RWPE1 (cell line): ENCODE measurements at places on chromosomes 7 and 10.
A peak's percentile ranks its signal among the peaks of the same experiment; 100 is the strongest.

- no peak for DNase-seq
These were observed 254.9 kb downstream of the PLXNA4 start for GRCh38 chr7:132321387-132321786.

DNA sequence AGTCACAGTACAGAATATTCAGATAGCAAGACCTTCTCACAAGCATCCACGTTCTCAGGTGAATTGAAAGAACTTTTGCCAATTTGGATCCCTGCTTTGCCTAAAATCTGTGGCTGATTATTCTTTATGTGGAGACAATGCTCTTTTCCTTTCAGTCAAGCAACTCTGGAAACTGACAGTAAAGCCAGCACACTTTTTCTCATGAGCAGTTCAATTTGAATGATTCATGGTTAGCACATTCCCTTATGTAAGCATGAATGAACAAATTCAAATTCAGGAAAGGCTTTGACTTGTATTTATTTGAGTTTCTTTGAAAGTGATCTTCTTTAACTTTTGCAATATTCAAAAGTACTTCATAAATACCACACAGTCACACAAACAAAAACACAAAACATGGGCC lies 57.6 kb downstream of the MEOX2 start:
- DNase-seq, result no peak

DNA sequence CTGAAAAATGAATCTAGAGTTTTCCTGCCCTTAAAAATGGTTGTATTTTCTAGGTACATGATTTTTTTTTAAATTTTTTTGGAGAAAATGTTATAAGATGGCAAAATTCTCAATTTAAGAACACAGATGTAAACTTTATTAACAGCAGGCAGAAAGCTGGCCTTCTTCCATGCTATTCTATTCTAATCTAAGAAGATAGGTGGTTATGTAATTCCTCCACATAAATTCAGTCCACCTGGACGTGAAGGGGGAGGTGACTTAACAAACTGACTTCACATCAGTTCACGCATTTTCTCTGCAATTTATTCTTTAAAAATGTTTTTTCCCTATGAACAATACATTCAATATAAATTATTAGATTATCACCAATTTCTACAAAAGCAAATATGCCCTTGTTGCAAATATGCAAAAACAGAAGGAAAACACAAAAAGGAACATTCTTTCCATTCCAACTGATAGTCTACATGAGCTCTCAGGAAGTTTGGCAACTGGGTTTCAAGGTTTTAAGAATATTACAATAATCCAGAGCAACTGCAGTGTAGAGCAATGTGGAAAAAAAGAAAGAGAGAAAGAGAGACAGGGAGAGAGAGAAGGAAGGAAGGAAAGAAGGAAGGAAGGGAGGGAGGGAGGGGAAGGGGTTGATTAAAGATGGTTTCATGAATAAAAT lies 76.8 kb downstream of the HIBADH start:
- DNase-seq, result no peak

GRCh38 chr7:16564023-16564380 lies 37.4 kb downstream of the LRRC72 start:
- no peak for DNase-seq

DNA sequence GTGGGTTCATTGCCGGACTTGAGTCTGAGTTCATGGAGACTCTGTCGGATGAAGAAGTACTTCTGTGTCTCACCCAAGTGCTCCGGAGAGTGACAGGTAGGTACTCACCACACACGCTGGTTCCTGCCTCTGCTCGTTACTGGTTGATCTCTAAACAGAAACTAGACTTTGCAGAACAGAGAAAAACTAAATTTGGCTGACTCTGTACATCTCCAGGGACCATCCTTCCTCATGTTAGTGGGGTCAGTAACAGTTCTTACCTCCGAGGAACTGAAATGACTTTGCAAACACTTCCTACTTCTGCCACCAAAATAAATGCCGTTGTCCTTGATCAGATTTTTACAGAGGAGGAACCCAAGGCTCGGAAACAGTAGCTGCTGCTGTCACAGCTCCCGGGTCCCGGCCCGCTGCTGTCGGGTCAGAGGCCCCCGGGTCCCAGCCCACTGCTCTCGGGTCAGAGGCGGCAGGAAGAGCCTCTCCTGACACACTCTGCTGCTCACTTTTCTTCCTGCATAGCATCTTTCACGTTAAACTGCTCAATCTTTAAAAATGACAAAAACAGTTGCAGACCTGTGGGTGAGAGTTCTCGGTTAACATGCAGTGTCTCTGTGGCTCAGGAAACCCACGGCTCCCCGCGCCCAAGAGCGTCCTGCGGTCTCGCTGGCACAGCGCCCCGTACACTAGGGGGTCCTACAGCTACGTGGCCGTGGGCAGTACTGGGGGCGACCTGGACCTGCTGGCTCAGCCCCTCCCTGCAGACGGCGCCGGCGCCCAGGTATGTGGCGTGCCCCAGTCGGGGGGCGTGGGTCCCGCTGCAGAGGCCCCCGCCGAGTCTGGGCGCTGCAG lies 4.8 kb upstream of the MTG1 start:
- DNase-seq, result no peak

- DNase-seq, result no peak
These were observed 9.0 kb upstream of the VIM start for GRCh38 chr10:17219024-17219423.

DNA sequence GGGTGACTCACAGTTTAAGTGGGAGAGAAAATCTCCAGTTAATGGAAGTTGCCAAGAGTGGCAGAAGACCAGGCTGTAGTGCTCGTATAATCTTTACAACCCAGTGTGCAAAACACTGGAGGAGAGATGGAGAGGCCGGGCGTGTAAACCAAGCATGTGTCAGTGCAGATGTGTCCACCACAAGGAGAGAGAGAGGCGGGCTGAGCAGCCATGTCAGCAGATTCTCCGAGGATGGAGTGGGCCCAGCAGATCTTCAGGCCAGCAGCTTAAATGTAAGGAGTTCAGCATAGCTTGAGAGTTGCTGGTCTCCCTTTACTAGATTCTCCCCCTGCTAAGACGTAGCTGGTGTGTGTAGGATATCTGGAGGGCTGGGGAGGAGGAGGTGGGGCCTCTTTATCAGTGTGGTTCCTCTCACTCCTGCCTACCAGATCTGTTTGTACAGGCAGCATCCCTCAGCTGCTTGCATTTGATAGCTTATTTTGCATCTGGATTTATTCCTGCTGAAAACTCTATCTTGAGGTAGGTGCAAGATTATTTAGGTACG lies 13.7 kb downstream of the BPGM start:
- DNase-seq, result no peak

- DNase-seq, result no peak
These were observed 120.8 kb upstream of the RET start for GRCh38 chr10:42956045-42956444.

GRCh38 chr7:110309941-110310340 lies 781.0 kb upstream of the LRRN3 start:
- DNase-seq, result no peak

GRCh38 chr7:92751902-92752901 lies 84.2 kb downstream of the CDK6 start:
- DNase-seq, result peak; percentile 80

- no peak for DNase-seq
These were observed 1396.8 kb upstream of the LRRTM3 start for GRCh38 chr10:65528986-65529385.

GRCh38 chr7:152521420-152522337 lies 85.9 kb upstream of the KMT2C start:
- DNase-seq, result no peak

GRCh38 chr10:21726601-21727225 lies 192.7 kb downstream of the MLLT10 start:
- DNase-seq, result peak; percentile 30

DNA sequence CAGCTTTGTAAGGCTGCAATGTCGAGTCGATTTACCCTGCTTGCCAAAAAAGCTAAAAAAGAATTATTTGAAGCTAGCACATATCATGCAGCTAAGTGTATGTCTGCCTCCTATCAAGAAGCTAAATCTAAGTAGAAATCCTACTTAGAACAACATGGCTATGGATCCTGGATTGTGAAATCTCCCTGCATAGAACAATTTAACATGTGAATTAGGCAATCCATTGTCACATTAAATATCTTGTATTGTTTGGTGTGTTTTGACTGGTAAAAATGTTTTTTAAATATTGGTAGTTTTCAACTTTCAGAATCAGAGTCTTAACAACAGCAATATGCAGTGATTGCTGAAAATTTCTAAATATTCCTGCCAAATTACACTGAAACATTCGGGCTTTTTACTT lies 73.3 kb downstream of the SKIDA1 start:
- DNase-seq, result no peak

DNA sequence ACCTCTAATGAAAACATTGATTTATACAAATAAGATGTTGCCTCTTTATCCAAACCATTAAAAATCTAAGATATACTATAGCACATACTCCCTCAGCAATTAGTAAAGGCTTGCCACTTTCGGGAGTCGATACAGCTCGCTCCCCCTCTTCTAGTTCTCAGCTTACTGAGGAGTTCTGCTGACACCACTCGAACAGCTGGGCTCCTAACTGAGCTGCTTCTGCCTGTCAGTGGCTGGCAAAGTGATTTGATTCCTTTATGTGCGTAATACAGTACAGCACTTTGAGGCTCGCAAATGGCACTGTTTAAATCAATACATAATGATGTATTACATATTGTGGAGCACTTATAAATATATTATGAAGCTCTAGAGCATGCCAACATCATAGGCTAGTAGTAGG lies 241.8 kb downstream of the CREB5 start:
- no peak for DNase-seq

DNA sequence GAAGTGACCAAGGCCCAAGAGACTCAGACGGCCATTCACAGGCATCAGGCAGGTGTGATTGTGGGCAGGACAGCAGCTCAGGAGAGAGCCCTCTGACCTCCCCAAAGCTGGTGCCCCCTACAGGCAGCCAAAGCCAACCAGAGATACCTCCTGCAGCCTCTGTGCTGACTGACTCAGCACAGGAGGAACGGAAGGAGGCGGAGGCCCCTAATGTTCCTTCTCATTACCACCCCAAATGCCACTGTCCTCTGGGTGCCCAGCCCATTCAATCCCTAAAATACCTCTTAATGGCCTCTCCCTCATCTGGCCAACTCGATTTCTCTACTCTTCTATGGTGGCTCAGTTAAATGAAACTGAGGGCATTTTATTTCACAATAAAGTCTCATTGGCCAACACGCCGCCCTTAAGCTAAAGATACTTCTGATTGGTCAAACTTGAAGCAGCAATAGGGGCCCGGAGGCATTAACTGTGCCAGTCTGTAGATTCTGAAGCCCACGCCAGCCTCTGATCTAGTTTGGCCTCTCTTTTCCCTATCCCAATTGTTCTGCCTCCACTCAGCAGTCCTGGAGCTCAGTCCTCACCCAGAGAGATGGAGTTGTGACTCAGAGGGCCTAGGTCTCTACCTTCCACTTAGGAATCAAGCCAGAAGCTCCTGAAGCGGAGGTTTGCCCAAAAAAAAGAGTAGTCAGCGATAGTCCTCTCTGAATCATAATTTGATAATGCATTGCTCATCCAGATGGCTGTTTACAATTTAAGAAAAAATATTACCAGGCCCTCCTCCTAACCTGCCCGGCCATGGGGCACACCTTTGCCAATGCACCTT lies 1.2 kb downstream of the CYREN start:
- peak; percentile 68 for DNase-seq

GRCh38 chr7:151705636-151706276 lies 171.2 kb downstream of the PRKAG2 start:
- no peak for DNase-seq

- no peak for DNase-seq
These were observed 20.8 kb downstream of the TIAL1 start for GRCh38 chr10:119575991-119576390.

DNA sequence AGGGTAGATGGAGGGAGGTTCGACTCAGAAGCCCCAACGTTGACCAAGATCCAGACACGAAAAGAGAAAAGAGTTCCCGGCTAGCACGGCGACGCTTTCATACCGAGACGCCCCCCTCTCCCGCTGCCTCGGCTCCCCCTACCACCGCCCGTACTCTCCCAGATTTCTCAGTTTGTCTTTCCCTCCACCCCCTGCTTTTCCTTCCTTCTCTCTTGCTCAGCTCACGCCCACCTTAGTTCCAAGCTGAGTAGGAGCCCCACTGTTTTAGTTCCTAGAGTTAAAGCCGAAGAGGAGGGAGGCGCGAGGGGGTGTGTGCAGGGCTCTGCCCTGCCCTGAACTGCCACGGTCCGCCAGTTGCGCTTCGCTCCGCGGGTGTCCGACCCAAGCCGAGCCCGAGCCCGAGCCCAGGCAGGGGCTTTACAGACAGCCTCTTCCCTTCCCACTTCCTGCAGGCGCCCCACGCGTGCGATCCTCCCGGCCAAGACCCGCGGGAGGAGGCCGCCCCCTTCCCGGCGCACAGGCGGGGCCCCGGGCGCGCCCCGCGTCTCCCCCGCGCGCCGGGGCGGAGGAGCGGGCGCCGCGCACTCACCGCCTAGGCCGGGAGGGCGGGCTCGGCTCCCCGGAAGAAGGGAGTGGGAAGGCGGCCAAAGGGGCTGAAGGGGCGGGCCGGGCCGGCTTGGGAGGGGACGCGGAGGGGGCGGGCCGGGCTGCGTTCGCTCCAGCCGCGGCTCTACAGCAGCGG lies at the start of gene EPHB6:
Gene EPHB6, plus strand, starts transcription at position 705 of the 742 bp plus-strand sequence. CDS start 8,152 bp downstream, outside the sequence.
- peak; percentile 49 for DNase-seq

DNA sequence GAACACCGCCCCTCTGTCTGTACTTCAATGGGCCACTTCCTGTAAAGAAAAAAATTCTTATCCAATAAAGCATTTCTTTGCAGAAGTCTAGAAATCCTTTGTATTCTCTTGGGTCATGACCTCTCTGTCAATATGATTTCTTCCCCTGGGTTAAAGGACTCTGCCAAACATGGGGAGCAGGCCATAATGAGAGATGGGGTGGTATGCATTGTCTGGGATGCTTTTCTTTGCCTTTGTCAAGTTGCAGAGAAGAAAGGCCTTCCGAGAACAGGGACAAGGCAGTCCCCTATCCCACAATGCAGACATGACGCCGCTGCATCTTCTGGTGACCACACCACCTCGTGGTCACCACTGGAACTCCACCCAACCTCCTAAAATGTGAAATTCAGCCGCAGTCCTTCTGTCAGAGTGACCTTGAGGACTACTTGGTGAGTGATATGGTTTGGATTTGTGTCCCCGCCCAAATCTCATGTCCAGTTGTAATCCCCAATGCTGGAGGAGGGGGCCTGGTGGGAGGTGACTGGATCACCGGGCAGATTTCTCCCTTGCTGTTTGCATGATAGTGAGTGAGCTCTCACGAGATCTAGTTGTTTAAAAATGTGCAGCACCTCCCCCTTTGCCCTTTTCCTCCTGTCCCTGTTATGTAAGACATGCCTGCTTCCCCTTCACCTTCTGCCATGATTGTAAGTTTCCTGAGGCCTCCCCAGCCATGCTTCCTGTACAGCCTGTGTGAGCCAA lies 15.2 kb upstream of the FRMPD2 start:
- peak; percentile 34 for DNase-seq

DNA sequence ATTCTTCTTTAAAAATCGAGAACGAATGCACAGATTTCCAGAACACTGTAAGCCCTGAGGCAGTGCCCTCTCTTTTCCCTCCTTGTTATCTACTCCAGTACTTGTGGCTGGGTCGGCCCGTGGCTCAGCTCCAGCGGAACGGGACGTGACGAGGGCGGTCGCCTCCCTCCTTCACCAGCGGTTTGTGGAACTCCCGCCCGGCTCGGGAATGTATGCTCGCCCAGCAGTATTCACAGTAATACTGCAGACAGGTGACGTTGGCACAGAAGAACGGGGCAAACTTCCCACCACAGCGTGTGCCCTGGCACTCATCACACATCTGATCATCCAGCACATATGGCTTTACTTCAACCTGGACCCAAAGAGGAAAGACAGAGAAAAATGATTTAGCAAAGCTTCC lies 128.5 kb downstream of the BTAF1 start:
- DNase-seq, result no peak
